ENCODE measurements at places on chromosomes 13 and 19.
A peak's percentile ranks its signal among the peaks of the same experiment; 100 is the strongest.

- no peak for DNase-seq
Measured at GRCh38 chr13:109971456-109972090, 185.2 kb upstream of the IRS2 start.

GRCh38 chr13:68257111-68257842 is 1027.1 kb upstream of the PCDH9 start:
- no peak for DNase-seq

DNA sequence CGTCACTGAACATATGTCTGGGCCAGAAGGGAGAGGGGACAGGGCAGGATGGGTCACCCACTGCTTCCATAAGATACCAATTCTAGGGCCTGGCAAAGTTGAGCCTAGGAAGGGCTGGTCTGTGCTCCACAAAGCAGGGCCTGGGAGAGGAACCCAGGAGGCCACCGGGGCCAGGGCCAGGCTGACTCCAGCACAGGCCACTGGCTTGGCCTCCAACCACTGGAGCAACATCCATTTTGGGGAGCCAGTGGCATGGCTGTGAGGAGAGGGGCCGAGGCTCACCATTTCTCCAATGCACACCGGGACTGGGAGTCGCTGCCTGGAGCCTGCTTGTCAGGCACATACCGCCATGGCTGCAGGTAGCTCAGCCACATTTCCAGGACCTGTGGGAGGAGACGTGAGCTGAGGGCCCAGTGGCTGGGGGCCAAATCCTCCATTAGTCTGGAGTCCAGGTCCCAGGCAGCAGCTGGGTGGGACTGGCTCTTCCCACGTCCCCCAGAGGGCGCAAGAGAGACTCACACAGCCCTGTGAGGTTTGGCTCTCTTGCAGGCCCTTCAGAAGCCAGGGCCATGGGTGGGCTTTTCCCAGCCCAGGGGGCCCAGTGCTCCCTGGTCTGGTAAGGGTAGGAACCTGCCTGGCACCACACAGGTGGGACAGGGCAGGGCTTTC is 27.7 kb downstream of the TUBA3C start:
- DNase-seq, result no peak

- no peak for DNase-seq
Measured at GRCh38 chr13:65650321-65650720, 1579.8 kb downstream of the PCDH9 start.

DNA sequence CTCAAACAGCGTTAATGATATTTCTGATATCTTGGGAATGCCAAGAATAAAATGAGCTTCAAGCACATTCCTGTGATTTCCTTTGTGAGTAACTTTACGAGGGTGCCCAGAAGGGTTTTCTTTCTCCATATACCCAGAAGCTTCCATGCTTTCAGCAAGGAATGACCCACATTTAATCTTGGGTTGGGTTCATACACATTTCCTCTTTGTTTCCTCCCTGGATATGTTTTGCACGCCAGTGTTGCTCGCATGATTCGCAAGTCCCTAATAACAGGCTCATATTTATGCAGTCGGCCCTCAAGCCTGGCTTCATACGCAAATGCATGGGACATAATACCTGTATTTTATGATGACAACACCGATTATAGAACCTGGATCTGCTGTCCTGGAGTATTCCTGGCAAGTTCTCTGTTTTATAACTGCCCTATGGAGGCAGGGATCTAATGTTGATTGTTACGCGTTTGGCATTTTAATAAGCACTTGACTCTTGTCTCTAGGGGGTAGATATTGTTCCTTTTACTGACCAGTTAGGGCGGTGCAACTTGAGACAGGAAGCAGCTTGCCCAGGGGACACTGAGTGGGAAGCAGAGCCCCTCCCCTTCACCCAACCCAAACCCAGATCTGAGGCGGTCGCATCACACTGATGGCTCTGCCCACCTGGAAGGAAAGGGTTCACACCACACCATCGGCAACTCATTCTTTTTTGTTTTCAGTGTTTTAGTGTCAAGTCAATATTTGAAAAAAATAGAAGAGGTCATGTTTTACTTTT is 220.4 kb upstream of the SOX1 start:
- no peak for DNase-seq

GRCh38 chr19:50300814-50301606 is 28.2 kb downstream of the KCNC3 start:
- DNase-seq, result no peak

- DNase-seq, result peak; percentile 76
Measured at GRCh38 chr19:7348587-7349230, at the start of gene ARHGEF18. Gene ARHGEF18 (plus strand): TSS chr19:7348937. CDS start chr19:7362891, 13,954 bp downstream.

GRCh38 chr19:50658441-50659317 is 9.4 kb downstream of the C19orf81 start:
- DNase-seq, result peak; percentile 98

DNA sequence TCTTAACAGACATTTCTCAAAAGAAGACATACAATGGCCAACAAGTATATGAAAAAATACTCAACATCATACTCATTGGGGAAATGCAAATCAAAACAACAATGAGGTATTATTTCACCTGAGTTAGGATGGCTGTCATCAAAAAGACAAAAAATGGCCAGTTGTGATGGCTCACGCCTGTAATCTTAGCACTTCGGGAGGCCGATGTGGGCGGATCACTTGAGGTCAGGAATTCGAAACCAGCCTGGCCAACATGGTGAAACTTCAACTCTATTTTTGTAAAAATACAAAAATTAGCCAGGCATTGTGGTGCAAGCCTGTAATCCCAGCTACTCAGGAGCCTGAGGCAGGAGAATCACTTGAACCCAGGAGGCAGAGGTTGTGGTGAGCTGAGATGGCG is 22.0 kb downstream of the CEACAM16 start:
- no peak for DNase-seq

DNA sequence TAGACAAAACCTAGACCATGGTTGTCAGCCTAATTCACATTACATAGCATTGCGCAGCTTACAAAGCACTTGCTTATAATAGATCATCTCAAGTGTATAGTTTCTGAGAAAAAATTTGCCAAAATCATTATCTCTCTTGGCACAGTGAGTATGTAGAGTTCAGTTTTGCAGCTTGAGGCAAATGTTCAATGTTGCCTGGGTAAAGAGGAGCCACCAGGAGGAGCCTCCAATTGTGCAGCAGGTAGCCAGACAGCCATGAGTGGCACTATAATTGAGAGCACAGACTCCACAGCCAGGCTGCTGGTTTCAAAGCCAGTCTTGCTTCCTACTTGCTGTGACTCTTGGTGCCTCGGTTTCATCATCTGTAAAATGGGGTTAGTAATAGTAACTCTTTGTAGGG is 24.0 kb upstream of the OLFM4 start:
- DNase-seq, result no peak

GRCh38 chr13:60327511-60327910 is 69.5 kb upstream of the TDRD3 start:
- no peak for DNase-seq

DNA sequence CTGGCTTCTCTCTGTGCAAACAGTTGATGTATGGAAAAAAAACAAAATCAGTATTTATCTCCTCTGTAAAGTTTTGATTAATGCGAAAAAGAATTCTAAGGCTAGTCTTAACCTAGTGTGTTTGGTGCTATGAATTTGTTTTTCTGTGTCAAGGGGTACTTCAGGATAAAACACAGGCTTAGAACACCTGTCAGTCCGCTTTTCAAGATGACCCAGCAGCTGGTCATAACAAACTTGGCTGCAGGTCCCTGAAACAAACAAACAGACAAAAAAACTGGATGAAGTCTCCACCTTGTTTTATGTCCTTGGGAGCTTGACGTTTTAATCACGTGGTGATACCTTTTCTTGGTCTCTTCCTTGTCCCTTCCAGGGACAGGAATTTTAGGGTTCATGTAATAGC is 689.3 kb downstream of the UQCRFS1 start:
- DNase-seq, result no peak

DNA sequence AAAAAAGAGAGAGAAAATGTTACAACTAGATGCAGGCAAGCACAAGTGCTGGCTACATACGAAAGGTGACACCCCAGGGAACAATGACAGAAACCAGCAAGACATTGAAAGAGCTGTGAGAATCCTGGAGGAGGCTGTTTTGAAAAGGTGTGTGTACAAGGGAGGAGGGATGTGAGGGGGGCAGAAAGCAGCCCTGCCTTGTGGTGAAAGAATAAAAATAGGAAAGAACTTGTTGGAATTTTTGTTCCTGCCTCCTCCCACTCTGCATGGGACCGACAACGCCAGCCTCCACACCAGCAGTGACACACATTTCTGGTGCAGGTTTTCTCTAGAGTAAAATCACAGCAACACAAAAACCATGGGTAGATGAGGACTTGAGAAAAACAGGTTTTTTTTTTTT is 1258.6 kb downstream of the PCDH9 start:
- no peak for DNase-seq

GRCh38 chr19:35195830-35196229 is 32.7 kb downstream of the FAM187B start:
- no peak for DNase-seq

DNA sequence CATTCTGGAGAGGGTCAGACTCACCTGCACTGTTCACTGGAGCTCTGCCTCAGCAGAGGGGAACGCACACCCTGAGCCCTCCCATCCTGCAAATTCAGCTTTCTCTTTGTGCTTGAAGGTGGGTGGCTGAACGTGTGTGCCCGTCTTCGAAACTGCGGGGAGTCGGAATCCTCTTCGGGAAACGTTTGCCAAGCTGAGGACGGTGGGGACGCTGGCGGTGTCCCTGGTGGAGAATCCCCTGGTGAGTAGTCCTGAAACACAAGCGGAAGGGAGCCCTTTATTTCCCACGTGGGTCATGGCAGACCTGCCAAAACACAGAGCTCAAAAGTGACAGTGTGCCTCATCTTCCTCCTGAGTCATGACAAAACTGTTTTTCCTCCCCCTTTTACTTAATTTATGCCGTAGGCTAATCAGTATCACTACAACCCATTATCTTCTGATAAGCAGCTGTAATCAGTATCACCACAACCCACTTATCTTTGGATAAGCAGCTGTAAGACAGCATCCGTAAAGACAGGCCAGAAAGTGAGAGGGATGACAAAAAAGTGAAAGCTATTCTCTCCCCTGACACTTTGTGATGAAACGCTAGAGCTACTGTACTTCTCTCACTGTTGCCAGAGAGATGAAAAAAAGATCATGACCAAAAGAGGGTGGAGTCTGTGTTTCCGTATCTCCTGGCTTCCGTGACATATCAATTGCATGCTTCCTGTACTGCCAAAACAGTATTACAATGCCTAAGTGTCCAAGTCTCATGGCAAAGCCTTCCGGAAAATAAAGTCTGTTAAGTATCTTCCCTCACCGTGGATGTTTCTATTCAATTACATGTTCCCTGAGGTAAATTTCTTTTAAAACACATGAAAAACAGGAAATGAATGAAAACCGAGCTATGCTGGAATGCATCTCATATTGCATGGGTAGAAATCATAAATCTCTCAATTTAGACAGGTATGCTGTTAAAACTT is 155.5 kb downstream of the TBC1D4 start:
- DNase-seq, result peak; percentile 22

GRCh38 chr13:109243311-109243951 is 543.0 kb downstream of the IRS2 start:
- DNase-seq, result no peak

DNA sequence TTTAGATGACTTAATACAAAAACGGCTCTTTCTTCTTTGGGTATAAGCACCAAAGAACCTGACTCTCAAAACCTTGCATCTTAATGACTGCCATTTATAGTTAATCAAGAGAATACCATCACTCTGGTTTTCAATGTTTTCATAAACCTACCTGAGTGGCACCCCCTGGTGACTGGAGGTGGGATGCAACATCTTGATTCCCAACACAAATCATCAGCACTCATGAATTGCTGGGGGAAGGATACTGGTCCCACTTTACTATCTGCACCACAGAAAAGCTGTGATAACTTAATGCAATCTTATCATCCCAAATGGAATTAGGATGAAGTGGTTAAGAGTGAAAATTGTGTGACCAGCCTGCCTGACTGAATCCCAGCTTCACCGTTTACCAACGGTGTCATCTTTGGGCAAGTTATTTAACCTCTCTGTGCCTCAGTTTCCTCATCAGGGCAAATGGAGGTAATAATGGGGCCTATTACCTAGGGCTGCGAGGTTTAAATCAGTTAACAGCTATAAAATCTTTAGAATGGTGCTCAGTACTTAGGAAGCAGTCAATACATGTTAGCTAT is 366.4 kb downstream of the KLF12 start:
- peak; percentile 13 for DNase-seq

DNA sequence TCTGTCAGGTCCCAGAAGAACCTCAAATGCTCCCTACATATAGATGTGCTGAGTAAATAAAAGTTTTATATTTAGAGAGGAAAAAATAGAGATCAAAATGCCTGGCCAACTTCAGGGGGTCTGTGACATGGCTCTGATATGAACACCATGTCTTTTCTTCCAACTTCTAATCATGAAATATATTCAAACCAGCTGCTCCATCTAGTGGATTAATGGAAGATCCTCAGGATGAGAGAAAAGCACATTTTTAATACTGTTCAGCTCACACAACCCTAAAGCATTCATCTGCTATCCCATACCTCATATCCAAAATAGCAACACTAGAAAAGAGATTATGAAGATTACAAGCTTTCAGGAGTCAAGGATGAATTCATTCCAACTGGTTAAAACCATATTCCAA is 56.0 kb upstream of the DOCK9 start:
- DNase-seq, result no peak

GRCh38 chr13:98575009-98575903 is 1.7 kb downstream of the STK24 start:
- DNase-seq, result no peak

- no peak for DNase-seq
Measured at GRCh38 chr19:4518345-4519171, at the start of gene PLIN4. Gene PLIN4 (minus strand): TSS chr19:4518486. CDS start chr19:4518272, 214 bp downstream.

DNA sequence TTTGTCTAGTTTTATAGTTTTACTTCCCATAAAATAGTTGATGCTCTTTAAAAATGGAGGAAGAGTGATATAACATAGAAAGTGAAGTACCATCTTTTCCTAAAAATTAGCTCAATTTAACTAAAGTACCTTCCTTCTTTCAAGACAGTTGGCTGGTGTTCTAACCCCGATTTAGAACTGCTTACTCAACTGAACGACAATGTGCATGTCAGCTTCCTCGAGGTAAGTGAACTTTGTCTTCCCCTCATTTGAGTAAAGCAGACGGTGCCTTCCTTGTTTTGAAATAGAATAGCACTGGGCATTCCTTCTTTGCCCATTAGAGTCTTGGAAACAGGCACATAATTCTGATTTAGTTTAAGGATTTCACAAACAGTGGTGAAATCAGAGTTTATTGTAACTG is 1519.2 kb downstream of the EFNB2 start:
- DNase-seq, result no peak

DNA sequence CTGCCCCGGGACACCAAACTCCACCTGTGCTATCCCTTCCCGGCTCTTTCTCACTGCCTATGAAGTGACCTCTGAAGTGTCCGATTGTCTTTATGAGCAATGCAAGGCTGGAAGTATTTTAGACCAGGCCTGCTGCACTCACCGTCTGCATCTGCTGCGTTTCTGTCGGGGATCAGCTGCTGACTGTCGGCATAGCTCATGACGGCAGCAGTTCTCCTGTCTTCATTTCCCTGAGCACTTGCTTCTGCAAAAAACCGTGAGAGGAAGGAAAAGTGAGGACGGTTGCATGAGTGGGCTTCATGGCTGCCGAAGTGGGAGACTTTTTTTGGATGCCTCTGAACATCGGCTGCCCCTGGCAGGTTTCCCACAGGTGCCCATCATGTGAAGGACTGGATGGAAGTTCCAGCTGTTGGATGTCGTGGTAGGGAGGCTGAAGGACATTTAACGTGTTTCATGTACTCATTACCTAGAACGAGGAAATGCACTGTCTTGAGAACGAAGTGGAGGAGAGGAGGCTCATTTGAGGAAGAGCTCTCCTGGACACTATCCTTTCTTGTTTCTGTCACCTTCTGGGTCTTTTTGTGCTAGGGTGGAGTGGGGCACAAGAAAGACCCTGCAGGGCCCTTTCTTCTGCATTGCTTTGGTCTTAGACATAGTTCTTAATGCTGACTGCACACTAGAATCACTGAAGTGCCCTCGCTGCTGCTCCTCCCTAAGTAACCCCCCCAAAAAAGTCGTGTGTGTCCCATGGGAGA is 94.7 kb downstream of the RNASEH2B start:
- no peak for DNase-seq

Measured in germinal center (tissue), 1 donor.